ENCODE measurements at places on chromosomes 1 and 21.
A peak's percentile ranks its signal among the peaks of the same experiment; 100 is the strongest.

DNA sequence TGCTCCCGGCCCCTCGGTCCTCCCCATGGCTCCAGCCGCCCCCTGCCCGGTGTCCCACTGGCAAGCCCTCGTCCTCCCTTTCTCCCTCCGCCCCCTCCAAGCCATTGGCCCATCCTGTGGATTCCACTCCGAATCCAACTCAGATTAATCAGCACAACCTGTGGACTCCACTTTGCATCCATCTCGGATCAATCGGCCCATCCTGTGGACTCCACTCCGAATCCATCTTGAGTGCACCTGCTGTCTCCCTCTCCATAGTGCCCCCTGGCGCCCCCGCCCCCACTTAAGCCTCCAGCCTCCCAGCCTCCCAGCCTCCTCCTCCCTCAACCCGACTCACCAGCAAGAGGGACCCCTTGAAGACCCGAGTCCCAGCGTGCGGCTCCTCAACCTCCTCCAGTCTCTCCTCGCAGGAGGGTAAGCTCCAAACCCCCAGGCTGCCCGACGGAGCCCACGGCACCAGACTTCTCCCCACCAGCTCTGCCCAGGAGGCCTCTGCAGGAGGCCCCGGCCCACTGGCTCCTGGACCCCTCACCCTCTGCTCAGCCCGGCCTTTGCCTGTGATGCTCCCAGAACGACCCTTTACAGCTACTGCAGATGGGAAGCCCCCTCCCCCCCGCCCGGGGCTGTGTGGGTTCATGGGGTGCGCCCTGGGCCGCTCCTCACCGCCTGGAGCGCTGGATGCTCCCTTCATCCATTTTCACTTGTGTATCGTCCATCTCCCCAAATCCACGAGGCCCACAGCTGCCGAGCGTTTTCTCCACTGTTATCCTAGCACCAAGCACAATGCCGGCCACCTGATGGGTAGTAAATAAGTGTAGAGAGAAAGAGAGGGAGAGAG lies 40.6 kb upstream of the TSPEAR start:
- no peak for DNase-seq

DNA sequence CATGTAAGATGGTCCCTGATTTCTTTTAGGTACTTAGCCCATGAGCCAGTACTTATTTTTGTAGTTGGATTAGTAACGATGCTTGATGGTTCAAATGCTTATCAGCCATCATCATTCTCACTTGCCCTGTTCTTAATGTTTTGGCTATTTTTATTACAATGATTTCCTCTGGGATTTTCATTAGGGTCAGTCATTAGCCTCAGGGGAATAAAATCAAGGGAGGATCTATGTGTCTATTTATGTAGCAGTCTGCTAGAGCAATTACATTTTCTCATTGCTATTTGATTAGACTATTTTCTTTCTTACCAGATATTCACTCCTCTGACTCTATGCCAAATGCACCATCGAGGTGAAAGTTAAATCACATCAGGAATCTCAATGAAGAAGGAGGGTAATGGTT lies 10.9 kb upstream of the CCT8 start:
- DNase-seq = no peak

GRCh38 chr1:18938707-18939070 lies 17.8 kb downstream of the IFFO2 start:
- no peak for DNase-seq

- no peak for DNase-seq
Measured at GRCh38 chr1:175493321-175494010, 249.9 kb downstream of the TNR start.

DNA sequence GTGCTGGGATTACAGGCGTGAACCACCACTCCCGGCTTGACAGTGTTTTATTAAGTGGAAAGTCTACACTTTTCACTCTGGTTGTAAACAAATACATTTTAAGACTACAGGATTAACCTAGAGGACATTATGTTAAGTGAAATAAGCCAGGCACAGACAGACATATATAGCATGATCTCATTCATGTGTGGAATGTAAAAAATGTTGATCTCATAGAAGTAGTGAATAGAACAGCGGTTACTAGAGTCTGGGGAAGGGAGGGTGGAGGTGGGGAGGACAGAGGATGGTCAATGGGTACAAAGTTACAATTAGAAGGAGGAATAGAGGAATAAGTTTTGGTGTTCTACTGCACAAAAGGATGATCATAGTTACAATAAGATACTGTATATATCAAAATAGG lies 16.9 kb downstream of the CTH start:
- DNase-seq = no peak

- peak; percentile 37 for DNase-seq
Measured at GRCh38 chr1:236280438-236281197, 1.1 kb downstream of the ERO1B start.

GRCh38 chr1:208724079-208724478 lies 479.9 kb upstream of the PLXNA2 start:
- no peak for DNase-seq

DNA sequence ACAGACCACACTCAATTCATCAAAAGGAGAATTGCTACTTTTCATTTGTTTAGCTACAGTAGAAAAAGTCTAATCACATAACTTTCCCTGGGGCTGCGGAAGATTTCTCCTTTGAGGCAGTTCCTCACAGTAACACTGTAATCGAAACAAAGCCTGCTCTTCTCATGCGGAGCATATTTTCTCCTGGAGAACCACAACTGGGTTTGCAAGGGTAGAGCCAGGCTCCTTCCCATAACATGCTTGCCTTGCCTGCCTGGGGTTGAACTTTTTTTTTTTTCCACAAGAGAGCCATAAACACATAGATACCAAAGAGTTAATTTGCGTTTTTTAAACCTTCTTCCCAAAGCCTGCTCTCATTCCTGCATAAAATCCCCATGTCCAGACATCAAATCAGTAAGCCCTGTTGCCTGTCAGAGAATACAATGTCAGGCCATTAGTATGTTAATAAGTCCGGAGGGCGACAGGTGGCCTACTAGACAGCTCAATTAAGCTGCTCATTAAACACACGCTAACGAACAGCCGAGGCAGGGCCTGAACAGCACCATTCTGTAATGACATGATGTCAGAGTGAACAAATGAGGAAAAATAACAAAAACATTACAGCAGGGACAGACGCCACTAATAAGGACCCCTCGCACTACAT lies 107.1 kb upstream of the OLIG2 start:
- DNase-seq = no peak

DNA sequence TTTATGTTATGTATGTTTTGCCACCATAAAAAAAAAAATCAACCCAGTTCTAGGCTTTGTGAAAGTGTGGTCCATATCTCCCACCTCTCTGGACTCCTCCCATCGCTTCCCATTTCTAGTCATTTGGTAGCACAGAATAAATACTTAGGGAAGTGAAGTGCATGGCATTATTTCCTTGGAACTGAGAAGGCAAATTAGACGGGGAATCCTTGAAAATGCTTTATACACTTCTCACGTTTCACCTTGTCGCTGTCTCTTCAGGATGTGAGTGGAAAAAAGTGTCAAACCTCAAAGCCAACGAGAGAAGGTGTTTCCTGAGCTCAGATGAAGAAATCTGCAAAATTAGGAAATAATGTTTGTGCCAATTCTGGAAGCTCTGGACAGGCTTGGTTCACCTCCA lies 209.9 kb downstream of the ATG4C start:
- DNase-seq = no peak

DNA sequence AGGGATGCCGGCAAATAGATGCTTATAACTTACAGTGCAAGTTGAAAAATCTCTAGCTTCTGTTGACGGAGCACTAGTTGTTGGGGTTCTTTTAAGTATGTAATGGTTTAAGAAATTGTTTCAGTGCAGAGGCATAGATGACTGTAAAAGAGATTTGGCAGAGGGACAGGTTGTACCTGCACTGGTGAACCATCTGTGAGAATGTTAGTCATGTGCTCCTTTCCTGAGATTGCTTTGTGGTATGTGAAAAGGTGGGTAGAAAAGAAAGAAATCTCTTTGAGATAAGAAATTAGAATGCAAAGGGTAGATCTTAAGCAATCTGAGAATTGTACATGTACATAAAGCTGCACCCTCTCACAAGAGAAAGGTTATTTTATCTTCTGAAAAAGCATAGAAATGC lies 19.4 kb downstream of the ZBTB37 start:
- DNase-seq = no peak

DNA sequence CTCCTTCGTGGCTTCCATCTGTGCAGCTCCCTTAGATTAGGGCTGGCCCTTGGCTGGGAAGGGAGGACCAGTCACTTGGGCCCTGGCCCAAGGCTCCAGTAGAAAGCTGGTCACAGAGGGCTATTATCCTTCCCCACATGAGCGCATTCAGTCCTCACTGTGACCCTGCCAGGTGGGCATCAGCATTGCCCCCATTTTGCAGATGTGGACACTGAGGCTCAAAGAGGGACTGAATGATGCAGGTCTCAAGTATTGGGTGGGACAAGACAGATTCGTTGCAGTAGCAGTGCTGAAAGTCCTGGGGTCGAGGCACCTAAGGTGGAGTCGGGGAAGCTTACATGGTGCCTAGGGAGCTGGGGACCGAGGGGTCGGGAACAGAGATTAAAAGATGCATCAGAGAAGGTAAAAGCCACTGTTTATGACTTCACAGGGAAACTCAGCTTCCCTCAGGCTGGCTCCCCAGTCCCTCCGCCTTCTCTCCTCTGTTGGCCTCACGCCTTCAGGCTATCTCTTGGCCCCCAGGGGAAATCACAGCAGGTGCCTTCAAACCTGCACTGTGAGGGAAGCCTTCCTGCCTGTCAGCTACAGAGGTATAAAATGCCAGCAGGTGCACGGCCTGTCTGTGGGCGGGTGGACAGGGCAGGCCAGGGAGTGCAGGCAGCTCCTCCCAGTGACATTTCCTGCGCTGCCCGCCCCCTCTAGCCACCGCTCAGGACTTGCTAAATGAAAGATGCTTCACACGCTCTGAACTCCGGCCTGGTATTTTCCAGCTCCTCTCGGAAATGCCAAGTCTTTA lies 178.4 kb downstream of the GRIK3 start:
- DNase-seq = peak; percentile 58

GRCh38 chr1:7207875-7208646 lies 422.8 kb downstream of the CAMTA1 start:
- no peak for DNase-seq

- no peak for DNase-seq
Measured at GRCh38 chr1:16073490-16074119, at the start of gene FAM131C. Gene FAM131C (minus strand): TSS chr1:16073651. CDS start chr1:16073442, 209 bp downstream.

DNA sequence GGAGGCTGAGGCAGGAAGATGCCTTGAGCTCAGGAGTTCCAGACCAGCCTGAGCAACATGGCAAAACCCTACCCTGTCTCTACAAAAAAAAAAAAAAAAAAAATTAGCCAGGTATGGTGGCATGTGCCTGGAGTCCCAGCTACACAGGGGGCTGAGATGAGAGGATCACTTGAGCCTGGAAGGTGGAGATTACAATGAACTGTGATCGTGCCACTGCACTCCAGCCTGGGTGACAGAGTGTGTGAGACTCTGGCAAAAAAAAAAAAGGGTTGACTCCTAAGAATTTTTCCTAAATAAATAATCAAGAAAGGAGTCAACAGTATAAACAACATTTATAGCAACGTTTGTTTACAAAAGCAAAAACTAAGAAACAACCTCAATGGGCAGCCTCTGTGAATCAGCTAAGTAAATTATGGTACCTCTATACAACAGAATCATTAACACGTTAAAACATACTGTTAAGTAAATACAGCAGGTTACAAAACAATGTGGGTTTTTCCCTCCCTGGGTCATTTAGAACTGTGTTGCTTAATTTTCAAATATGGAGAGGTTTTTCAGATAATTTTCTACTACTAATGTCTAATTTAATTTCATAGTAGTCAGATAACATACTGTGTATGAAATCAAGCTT lies 56.8 kb downstream of the SLC30A10 start:
- DNase-seq = no peak

DNA sequence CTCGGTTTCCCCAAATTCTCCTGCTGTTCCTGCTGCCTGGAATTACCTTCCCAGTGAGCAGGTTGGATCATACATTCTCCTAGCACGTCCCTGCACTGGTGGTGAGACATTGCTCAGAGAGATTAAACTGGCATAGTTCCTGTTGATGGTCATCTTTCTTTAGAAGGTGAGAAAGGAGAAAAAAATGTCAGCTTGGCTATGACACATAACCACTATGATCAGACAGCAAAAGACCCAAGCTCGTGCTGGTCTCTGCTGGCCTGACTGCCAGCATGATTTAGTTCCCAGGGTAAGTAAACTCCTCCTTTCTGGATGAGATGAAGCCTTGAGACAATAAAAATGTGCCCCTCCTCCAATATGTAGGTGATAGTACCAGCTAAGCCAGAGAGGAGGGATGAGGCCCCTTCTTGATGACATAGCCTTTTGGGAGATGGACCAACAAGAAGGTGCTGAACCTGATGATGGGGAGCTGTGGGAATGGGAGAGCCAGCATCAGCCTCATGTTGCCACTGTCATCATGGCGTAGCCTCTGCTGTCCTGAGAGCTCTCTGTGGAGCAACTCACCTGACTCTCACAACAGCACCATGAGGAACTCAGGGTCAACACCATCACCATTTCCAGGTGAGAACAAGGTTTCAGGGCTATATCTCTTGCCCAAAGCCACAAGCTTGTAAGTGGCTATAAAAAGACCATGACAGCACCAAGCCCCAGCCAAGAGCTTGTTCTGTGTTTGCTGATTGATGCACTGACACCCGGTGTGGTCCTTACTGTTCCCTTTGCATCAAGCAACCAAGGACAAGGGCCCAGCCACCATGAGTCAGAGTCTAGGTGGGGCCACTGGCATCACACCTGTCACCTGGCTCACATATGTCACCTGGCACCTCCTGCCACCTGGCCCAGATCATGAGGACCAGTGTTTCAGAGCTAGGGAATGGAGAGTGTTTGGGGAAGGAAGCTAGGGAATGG lies 200.0 kb downstream of the MATN1 start:
- DNase-seq = no peak

DNA sequence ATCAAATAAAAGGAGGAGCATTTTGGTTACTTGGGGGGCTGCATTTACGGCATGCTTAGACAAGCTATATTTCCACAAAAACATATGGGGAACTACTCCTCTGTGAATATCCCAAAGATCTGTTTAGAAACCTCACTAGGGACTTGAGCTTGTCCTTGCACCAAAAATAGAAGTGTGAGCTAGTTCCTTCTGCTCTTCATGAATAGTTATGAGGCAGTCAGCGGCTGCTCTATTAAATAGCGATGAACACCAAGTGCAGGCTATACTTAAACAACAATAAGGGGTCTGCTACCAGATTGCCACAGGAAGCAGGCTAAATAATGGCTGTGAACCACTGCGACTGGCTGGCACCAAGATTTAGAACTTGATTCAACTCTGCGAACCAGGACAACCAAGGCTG lies 190.1 kb downstream of the PCP4 start:
- DNase-seq = no peak

- no peak for DNase-seq
Measured at GRCh38 chr1:6601923-6602668, 573 bp downstream of the KLHL21 start.
